Stimulated activated CD4-positive, alpha-beta T cell treated with anti-CD3 and anti-CD28 coated beads, Interleukin-15, amount 100 ng/mL, for 48 hours (primary cell): ENCODE measurements at places on chromosomes 13 and 19.

GRCh38 chr19:40078377-40078776 is 12.4 kb downstream of the ZNF780A start:
- no peak for DNase-seq

DNA sequence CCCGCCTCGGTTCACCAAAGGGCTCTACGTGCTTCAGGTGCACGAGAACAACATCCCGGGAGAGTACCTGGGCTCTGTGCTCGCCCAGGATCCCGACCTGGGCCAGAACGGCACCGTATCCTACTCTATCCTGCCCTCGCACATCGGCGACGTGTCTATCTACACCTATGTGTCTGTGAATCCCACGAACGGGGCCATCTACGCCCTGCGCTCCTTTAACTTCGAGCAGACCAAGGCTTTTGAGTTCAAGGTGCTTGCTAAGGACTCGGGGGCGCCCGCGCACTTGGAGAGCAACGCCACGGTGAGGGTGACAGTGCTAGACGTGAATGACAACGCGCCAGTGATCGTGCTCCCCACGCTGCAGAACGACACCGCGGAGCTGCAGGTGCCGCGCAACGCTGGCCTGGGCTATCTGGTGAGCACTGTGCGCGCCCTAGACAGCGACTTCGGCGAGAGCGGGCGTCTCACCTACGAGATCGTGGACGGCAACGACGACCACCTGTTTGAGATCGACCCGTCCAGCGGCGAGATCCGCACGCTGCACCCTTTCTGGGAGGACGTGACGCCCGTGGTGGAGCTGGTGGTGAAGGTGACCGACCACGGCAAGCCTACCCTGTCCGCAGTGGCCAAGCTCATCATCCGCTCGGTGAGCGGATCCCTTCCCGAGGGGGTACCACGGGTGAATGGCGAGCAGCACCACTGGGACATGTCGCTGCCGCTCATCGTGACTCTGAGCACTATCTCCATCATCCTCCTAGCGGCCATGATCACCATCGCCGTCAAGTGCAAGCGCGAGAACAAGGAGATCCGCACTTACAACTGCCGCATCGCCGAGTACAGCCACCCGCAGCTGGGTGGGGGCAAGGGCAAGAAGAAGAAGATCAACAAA is 2.6 kb downstream of the PCDH17 start:
- no peak for DNase-seq

DNA sequence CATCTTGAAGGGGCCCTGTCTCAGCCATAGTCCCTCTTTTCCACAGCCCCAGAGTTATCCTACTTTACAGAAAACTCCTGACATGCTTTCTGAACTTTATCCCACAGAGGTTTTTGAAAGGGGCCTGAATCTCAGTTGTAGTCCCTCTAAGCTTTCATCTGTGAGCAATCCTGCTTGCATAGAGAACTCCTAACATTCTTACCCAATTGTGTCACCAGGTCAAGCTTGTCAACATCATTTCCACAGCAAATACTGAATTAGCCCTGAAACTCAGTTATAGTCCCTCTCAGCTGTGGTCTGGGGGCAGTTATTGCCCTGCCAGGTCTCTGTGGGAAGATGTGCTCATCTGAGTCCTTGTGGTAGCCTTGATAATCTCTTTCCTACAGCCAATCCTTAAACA is 2190.3 kb upstream of the PCDH20 start:
- no peak for DNase-seq

- no peak for DNase-seq
These were observed 33.5 kb downstream of the CYSLTR2 start for GRCh38 chr13:48687249-48687648.

GRCh38 chr13:98512774-98513665 is 63.9 kb downstream of the STK24 start:
- no peak for DNase-seq

- DNase-seq = no peak
These were observed 149.7 kb upstream of the SERP2 start for GRCh38 chr13:44223770-44224444.

- no peak for DNase-seq
These were observed 34.4 kb downstream of the DNAJC15 start for GRCh38 chr13:43057653-43058317.

- no peak for DNase-seq
These were observed 607.6 kb downstream of the SLITRK1 start for GRCh38 chr13:83274679-83275078.

- DNase-seq = no peak
These were observed 62.0 kb downstream of the TEX29 start for GRCh38 chr13:111382411-111382810.

DNA sequence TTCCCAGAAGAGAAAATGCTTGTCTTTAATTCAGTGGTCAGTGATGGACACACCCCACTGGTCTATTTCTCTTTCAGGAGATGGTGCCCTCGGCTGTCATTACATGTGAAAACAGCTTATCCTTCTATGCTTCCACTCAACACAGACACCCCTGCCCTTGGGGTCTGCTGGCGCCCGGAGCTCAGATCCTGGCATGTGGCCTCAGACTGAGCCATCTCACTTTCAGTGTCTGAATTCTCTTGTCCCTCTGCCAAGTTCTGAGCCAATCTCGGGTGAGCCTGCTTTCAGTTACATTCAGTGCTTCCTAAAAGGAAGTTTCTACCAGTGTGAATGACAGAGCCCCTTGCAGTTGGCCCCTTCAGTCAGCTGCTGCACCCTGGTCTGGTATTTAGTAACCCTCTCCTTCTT is 293.6 kb downstream of the DNAJC15 start:
- no peak for DNase-seq

DNA sequence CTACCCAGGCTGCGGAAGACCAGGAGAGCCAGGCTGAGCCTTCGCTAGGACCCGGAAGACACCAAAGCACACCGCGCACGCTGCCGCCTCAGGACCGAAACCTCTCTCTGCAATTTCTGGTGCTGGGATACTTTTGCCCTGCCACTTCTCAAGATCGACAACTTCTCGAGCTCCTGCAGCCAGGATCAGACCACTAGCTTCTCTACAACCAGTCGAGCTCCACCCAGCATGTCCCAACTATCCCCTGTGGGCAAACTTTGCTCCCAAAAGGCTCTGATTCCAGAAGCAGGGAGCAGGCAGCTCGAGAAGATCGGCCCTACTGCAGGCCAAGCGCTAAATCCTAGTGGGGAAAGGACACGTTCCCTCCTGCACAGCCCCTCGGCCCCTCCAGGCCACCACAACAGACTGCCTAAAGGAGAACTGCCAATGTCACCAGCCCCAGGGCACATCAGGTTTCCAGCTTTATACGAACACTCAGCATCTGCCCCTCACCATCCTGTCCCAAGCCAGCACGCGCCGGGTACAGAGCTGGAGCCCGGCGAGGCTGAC is 979 bp downstream of the AKAP8 start:
- peak; percentile 34 for DNase-seq

- no peak for DNase-seq
These were observed 188.8 kb downstream of the KLF12 start for GRCh38 chr13:73945382-73945781.

DNA sequence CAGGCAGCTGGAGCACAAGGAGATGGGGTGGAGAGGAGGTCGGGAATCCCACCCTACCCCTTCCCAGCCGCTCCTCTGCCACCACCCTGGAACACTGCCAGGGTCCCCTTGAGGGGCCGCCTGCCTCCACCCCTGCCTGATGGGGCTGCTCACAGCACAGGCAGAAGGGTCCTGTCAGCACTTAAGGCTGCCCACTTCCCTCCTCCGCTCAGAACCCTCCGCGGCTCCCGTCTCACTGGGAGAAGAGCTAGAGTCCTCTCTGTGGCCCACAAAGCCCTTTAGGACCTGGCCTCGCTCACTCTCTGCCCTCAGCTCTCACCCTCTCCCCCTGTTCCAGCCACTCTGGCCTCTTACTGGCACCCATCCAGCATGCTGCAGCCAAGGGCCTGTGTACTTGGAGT is 3.4 kb upstream of the POLD1 start:
- no peak for DNase-seq

- DNase-seq = no peak
These were observed 16.8 kb upstream of the OR1M1 start for GRCh38 chr19:9070066-9070465.

DNA sequence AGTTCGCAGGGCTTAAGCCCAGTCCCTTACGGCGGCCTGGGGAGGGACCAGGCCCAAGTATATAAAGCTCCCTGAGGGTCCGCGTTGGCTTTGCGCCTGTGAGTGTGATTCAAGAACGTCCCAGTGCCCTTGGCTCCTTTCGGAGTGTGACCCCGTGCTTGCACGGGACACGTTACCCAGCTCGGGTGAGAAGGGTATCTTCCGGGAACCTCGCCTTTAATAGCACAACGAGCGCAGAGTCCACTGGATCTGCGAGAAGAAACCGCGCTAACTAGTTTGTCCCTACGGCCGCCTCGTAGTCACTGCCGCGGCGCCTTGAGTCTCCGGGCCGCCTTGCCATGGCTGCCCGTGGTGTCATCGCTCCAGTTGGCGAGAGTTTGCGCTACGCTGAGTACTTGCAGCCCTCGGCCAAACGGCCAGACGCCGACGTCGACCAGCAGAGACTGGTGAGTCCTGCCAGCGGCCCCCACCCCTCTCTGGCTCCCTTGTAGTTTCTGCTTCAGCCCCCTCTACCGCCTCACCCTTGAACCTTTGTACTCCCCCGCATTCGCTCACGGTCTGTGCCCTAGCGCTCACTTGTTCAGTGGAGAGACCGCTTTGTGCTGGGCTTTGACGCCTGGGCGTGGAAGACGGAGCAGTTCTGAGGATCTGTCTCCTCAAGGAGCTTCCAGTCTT is at the start of gene DNAJC15:
Gene DNAJC15, plus strand, starts transcription at position 298 of the 675 bp plus-strand sequence. Its CDS starts 41 bp downstream, at position 339.
- peak; percentile 68 for DNase-seq

- no peak for DNase-seq
These were observed 366.9 kb downstream of the KLF12 start for GRCh38 chr13:73767191-73767741.

- DNase-seq = no peak
These were observed 2.5 kb downstream of the SGCG start for GRCh38 chr13:23183292-23183691.

- DNase-seq = no peak
These were observed 412.9 kb downstream of the DIAPH3 start for GRCh38 chr13:59750860-59751259.

DNA sequence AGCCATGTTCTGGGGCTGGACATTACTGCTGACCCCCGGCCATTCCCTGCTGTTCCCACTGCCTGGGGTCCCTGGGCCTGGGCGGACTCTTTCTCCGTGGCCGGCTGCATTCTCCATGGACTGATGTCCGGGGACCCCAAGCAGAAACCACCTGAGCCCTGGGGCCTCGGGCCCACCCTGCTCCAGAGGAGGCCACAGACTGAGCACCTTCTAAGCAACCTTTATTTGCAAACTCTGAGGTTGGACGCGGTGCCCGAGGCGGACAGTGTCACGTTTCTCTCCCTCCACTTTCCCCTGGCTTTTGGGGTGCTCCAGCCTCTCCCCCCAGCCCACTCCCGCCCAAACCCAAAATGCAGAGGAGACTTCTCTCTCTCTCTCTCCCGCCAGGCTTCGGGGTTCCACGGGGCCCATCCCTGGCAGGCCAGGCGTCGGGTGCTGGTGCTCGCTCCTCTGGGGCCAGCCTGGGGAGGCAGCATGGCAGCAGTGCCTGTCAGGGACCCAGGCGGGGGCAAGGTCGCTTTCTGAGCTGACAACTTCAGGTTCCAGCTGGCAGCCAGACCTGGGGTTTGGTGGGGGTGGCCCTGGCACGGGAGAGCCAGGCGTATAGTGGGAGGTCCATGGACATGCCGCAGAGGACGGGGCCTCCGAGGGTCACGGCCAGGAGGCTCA is 2.3 kb upstream of the C19orf25 start:
- no peak for DNase-seq

GRCh38 chr13:44583137-44583536 is 7.0 kb upstream of the TSC22D1 start:
- no peak for DNase-seq

DNA sequence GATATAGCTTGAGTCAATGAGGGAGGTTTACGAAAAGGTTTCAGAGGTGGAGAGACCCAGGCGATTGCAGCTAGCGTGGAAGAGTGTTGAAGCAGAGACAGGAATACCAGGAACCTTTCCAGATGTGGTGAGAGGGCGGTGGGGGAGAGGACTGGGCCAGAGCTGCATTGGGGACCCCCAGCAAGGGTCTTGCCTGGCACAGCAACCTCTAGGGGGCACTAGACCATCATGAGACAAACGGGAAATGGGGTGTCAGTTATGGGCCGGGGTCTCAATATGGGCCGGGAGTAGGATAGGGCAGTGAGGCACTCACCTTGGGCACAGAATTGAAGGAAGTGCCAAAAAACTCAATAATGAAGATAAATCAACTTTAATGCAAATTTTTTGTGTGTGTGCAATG is 2.1 kb upstream of the LRP3 start:
- no peak for DNase-seq

DNA sequence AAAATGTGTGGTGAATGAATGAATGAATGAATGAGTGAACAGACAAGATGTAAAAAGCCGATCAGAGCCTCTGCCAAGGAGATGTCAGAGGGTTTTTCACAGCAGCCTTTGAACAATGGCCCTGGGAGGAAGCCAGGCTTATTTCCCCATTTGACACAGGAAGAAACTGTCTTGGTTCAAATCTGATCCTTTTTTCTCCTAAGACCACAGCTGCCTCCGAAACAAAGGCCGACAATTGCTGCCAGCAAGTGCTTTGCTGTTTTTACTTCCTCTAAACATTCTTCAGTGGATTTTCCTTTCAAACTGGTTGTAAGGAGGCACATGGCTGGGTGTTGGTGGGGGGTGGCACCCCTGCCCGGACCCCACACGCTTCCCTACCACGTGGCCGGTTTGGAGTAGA is 44.2 kb upstream of the HOMER3 start:
- DNase-seq = no peak
